ENCODE measurements at places on chromosomes 5 and 9. TPM values are rescaled to one million over a fixed set of nuclear protein-coding genes. Genes with fewer than 3 reads are reported as not detected.

TTC23L gene
- not detected for total RNA-seq

KIF4B gene
- total RNA-seq, result not detected

QRFP gene
- not detected for total RNA-seq

COL15A1 gene
- not detected for total RNA-seq

ASPN gene
- not detected for total RNA-seq

MLANA gene
- not detected for total RNA-seq

ZNF354C gene
- total RNA-seq, result not detected

MYMK gene
- not detected for total RNA-seq

ISL1 gene
- total RNA-seq, result 15.3 TPM

TLE1 gene
- total RNA-seq, result 82.1 TPM

TPM2 gene
- total RNA-seq, result 69.8 TPM

DMRT3 gene
- not detected for total RNA-seq

BTNL3 gene
- total RNA-seq, result not detected

ENTPD2 gene
- total RNA-seq, result 2.7 TPM

All from HT-29 (cell line).